Activated naive CD8-positive, alpha-beta T cell treated with anti-CD3 and anti-CD28 coated beads, Interleukin-2, amount 10 ng/mL, durations not matched to agents 7 days and 5 days (primary cell): ENCODE measurements at places on chromosomes 16 and 17. TPM values are rescaled to one million over a fixed set of nuclear protein-coding genes. Genes with fewer than 3 reads are reported as not detected.

DNA sequence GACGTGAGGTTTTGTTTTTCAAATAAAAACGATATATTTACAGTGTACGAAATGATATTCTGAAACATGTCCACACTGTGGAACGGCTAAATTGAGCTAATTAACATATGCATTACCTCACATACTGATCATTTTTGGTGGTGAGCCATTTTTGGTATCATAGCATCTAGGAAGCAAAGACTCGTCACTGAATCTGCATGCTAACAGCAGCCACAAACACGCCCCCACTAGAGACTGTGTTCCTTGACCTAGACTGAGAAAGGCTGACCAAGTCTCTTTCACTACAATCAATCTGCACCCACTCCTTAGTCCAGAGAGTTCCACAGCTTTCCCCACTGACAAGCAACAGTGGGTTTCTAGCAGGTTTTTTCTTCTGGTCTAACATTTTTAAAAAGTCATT lies 29.5 kb downstream of the NPLOC4 start:
- peaks cover 23% of the 10 kb centered on the region for H3K36me3 ChIP-seq
- no peak overlapping the region for H3K4me3 ChIP-seq
- H3K27me3 ChIP-seq = no peaks in the 10 kb centered on the region
- DNase-seq = no peak

GRCh38 chr16:14455573-14455972 lies 174.5 kb downstream of the PARN start:
- DNase-seq = no peak
- no peaks in the 10 kb centered on the region for H3K27me3 ChIP-seq
- H3K4me1 ChIP-seq = no peaks in the 10 kb centered on the region
- peaks cover 2% of the 10 kb centered on the region for H3K36me3 ChIP-seq

DNA sequence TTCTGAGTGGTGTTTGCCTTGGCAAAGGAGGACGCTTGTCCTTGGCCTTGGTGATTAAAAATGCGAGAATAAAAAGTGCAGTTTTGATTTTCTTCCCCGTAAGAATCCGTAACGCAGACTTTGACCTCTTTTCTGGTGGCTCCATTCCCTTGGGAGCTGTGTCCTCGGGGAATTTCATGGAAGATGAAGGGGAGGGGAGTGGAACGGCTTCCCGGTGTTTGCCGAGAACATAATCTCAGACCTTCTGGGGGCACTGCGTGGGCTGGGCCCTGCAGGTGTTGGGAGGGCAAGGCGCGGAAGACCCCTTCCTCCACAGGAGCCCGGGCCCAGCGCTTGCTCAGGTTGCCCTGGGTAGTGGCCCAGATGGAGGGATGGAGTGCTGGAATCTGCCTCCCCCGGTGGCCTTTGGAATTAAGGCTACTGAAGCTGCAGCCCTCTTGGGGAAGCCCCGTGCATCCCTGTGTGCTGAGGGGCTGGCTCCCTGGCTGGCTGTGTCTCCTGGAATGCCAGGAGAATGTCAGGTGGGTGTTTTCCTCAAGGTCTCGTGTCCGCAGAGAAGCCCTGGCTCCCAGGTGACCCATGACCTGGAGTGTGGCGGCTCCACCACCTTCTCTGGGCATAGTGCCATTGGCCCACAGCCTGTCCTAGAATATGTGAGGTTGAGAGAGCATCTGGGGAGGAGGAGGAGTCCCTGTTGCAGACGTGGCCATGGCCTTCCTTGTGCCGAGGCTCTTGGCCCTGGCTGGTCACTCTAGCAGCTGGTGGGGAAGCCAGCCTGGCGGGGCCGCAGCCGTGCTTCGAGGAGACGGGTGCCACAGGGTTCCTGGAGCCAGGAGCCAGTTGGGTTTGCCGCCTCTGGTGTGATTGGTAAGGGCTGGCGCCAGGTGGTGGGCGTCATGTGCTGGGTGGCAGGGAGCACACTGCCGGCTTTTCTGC lies 3.1 kb downstream of the BAIAP2 start:
- no peaks in the 10 kb centered on the region for H3K36me3 ChIP-seq
- H3K4me3 ChIP-seq = no peak overlapping the region
- H3K27me3 ChIP-seq = peaks cover 23% of the 10 kb centered on the region
- no peak overlapping the region for H3K27ac ChIP-seq

- no peaks in the 10 kb centered on the region for H3K36me3 ChIP-seq
- no peaks in the 10 kb centered on the region for H3K27me3 ChIP-seq
- H3K4me3 ChIP-seq = no peak overlapping the region
- no peaks in the 10 kb centered on the region for H3K4me1 ChIP-seq
- H3K27ac ChIP-seq = no peak overlapping the region
Measured at GRCh38 chr17:81191116-81191515, 25.1 kb upstream of the AATK start.

KCNAB3 gene
- 12.5 TPM for total RNA-seq
